Stimulated activated CD8-positive, alpha-beta memory T cell treated with anti-CD3 and anti-CD28 coated beads, Interleukin-4, amount 100 ng/mL, for 1 hour (primary cell): ENCODE measurements at places on chromosomes 11 and 22.
A peak's percentile ranks its signal among the peaks of the same experiment; 100 is the strongest.

DNA sequence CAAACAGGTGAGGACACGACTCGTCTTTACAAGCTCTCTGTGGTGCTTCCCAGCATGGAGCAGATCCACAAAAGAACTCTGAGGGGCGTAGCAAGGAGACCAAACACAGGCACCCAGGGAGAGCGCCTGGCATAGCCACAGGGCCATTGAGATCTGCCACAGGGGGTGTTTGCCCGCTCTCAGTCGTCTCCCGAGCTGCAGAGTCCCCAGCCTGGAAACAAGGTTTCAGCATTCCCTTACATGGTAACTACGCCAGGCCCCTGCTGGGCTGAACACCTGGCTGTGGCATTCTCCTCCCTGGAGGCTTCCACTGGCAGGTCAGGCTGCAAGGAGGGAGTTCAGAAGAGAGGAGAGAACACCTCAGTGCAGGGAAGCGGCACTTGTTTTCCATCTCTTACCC lies 962.1 kb downstream of the NTM start:
- DNase-seq: no peak

DNA sequence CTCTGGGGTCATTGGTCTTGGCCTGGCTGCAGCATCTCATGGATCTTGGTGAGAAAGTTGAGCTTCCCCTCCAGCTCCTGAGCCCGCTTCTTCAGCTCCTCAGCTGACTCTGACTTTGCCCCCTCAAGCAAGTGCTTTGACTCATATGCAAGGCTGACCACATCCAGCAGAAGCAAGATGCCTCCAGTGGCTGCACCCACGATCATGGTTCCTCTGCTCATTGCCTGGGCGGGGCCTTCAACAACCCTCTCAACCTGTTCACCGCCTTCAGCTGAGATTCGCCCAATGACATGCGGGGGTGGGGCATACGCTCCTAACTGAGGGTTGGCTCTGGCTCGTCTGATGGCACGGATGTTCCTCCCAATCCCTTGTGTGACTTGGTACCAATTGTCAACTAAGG lies 11.9 kb downstream of the APOL2 start:
- no peak for DNase-seq

DNA sequence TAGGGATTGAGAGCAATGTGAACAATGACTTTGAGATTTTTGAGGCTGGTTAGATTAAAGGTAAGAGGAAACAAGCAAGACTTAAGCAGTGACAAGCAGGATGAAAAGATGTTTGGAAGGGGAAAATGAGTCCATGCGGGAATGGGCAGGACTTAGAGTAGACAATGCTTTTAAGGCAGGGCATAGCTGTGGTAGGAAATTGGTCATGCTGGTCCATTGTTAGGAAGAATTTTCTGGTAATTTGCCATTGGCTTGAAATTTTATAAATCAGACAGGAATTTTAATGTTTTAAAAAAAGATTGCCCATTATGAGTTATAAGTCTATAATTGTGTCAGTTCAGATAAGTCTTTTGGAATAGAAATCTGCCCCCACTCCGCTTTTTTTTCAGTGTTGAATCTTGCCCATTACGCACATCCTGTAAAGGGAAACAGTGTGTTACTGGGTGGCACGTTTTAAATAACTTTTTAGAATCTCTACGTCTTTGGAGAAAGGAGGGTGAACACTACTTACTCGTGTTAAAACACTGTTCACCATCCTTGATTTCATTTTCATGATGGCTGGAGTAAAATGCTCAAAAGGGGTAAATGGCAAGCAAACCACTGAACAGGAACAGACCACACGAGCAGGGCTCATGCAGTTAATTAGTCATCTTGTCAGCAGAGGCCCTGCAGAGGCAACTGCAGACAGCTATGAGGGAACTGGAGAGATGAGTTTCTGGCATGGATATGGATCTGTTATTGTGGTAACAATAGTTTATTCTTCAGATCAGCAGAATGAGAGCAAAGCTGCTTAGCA lies 25.0 kb downstream of the SWAP70 start:
- no peak for DNase-seq

DNA sequence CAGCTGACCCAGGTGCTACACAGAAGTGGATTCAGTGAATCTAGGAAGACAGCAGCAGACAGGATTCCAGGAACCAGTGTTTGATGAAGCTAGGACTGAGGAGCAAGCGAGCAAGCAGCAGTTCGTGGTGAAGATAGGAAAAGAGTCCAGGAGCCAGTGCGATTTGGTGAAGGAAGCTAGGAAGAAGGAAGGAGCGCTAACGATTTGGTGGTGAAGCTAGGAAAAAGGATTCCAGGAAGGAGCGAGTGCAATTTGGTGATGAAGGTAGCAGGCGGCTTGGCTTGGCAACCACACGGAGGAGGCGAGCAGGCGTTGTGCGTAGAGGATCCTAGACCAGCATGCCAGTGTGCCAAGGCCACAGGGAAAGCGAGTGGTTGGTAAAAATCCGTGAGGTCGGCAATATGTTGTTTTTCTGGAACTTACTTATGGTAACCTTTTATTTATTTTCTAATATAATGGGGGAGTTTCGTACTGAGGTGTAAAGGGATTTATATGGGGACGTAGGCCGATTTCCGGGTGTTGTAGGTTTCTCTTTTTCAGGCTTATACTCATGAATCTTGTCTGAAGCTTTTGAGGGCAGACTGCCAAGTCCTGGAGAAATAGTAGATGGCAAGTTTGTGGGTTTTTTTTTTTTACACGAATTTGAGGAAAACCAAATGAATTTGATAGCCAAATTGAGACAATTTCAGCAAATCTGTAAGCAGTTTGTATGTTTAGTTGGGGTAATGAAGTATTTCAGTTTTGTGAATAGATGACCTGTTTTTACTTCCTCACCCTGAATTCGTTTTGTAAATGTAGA lies 1.7 kb downstream of the MALAT1 start:
- DNase-seq: no peak

- no peak for DNase-seq
Observed at GRCh38 chr22:47063071-47063509, 300.6 kb downstream of the TBC1D22A start.

GRCh38 chr22:39518996-39519680 lies 1.2 kb upstream of the ATF4 start:
- DNase-seq: no peak

- peak; percentile 79 for DNase-seq
Observed at GRCh38 chr11:65134240-65134951, at the start of gene SYVN1. Gene SYVN1 (minus strand): TSS chr11:65134519. CDS start chr11:65133601, 918 bp downstream.

DNA sequence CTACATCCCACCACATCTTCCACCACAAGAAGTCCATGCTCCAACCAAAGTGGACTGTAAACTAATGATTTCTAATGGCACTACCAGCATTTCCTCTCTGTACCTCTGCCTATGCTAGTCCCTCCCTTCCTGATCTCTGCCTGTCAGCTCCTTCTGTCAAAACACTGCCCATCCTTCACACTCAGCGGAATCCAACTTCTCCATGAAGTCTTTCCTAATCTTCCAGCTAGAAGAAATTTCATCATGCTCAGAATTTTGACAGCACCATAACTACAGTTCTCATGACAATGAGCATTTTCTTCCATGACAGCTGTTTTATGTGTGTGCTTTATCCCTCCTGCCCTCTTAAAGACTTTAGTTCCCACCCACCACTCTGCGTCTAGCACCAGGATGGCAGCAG lies 111.4 kb downstream of the SERGEF start:
- no peak for DNase-seq

DNA sequence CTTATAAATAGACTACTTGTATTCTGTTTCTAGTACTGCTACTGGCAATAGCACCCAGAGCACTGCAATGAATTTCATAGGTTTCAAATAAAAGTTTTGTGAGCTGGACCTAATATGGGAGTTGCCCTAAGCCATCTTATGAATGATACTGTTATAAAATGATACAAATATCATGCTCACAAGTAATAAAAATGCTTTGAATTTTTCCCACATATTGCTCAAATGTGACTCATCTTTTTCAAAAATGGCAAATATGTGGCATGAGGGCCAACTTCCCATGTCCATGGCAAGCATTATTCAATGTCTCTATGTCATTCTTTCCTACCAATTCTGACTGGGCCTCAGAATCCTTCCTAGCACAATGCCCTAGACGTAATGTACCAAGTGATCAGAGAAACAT lies 137.6 kb downstream of the TRPC6 start:
- DNase-seq: no peak
